ENCODE measurements at places on chromosomes 13 and 19.

- DNase-seq: no peak
Measured at GRCh38 chr13:107379407-107380155, 811.6 kb upstream of the ARGLU1 start.

DNA sequence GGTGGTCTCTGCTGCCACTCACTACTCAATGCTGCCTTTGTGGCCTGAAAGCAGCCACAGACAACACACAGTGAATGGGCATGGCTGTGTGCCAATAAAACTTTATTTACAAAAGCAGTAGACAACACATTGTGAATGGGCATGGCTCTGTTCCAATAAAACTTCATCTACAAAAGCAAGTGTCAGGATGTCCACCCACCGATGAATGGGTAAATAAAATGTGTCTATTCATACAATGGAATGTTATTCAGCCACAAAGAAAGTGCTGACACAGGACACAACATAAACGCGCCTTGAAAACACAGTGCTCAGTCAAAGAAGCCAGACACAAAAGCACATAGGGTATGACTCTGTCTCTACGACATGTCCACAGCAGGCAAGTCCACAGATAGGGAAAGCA lies 20.1 kb downstream of the ZSCAN5A start:
- no peak for DNase-seq

DNA sequence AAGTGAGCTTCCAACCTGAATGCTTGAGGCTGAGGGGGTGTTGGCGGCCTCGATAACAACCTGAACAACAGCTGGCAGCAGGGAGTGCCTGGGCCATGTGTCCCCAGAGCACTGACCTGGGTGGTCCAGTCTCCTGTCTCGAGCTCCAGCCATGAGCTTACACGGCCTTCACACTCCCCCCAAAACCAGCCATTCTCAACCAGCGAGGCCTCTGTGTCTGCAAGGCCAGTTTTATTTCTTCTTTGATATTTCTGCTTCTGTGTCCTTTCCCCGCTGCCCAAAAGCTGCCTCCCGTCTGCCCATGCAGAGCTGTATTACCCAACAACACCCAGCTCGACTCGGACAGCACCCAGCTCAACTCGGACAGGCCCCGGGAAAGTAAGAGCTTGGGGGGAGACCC lies 32.5 kb upstream of the TFDP1 start:
- no peak for DNase-seq

- DNase-seq: no peak
Measured at GRCh38 chr13:21569686-21570085, 34.3 kb downstream of the MICU2 start.

DNA sequence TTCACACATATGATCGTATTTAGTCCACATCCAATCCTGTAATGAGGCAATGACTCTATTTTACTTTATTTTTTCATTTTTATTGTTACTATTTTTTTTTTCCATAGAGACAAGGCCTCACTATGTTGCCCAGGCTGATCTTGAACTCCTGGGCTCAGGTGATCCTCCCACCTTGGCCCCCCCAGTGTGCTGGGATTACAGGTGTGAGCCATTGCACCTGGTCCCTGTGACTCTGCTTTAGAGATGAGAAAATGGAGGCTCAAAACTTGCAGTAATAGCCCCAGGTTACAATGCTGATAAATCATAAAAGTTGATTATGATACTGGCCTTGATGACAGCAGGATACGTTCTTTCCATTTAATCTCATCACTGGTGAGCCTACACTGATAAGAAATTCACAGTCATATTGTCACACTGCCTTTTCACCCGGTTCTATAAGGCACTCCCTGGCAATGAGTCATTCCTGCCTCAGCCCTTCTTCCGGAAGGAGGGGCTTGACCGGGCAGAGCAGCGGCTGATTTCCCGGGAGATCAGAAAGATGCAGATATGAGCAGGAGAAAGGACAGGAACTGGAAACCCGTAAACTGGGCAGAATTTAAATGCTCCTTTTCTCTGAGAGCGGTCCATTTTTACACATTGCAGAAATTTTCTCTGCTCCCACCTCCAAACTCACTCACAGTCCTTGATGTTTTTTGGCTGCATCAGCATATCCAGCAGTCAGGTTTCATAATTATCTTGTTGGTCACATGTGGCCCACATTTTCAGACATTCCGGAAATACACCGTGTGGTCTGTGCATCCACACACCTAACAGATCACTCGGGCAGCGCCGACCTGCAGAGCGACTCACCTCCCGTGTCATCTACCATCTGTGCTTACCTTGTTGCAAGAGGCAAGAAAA lies 616.4 kb downstream of the EFNB2 start:
- DNase-seq: no peak

- no peak for DNase-seq
Measured at GRCh38 chr13:27022571-27023311, 148.9 kb downstream of the USP12 start.

DNA sequence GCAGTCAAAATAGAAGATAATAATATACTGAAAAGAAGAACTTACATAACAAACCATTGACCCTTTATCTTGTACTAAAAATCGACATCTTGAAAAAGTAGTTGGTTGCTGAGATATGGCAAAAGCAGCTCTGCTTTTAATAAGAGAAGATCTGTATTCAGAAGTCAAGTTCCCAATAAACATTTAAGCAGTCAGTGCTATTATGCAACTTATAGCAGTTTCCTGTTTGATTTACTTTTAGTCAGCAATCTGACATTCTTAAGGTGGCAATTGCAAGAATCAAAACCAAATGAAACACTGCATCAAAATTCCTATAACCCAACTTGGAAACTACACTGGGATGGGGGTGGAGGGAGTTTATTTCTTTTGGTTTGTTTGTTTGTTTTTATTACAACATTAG lies 165.5 kb downstream of the TBC1D4 start:
- no peak for DNase-seq

DNA sequence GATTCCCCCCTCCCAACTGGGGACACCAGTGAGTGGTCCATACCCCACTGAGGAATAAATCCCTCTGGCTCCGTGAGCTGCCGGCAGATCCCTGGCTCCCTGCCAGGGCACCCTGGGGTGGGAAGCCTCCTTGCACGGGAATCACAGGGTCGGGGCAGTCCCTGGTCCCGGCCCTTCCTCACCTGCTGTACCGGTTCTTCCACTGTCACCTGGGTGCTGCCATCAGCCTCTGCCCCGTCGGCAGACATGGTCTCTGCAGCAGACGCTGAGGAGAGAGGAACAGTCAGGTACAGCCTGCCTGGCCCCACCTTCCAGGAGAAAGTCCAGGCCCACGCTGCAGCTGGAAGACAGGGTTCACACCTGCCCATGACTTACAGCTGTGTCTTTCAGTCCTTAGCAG lies 6.3 kb downstream of the PLIN3 start:
- DNase-seq: no peak

GRCh38 chr19:14411161-14411937 lies 7.8 kb downstream of the DDX39A start:
- no peak for DNase-seq

DNA sequence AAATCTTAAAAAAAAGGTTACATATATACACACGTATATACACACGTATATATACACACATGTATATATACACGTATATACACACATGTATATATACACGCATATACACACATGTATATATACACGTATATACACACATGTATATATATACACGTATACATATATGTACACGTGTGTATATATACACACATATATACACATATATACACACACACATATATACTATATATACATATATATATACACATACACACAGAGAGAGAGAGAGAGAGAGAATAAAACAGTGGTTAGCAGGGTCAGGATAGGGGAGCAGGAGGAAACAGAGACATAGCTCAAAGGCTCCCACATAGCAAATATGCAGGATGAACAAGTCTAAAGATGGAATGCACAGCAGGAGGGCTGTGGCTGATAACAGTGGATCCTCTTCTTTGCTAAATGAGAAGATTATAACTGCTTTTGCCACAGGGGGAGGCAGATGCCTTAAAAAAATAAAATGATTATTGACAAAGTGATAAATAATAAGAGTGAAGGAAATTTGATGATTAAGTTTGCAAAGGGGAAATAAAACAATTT lies 714.5 kb downstream of the UQCRFS1 start:
- DNase-seq: no peak

DNA sequence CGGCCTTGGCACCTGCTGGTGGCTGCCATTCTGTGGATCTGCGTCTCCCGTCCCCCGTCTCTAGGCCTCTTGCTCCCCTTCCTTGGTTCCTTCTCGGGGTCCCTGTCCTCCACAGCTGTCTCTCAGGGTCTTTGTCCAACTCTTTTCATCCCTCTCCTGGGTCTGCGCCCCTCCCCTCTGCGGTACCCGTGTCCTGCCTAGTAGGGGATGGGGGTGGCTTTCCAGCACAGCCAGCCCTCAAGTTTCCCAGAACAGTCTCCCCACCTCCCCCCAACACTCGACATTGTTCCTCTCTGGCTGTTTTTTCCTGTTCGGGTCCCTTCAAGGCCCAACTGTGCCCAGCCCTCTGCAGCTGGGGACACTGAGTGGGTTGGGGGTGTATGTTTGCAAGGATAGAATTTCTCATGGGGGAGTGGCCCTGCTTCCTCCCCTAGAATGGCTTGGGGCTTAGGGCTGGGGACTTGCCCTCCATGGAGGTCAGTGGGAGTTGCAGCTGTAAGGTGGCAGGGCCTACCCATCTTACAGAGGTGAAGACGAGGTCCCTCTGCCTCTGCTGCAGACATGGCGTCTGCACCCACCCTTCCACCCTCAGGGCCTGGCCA lies 762 bp upstream of the ADM5 start:
- DNase-seq: no peak

DNA sequence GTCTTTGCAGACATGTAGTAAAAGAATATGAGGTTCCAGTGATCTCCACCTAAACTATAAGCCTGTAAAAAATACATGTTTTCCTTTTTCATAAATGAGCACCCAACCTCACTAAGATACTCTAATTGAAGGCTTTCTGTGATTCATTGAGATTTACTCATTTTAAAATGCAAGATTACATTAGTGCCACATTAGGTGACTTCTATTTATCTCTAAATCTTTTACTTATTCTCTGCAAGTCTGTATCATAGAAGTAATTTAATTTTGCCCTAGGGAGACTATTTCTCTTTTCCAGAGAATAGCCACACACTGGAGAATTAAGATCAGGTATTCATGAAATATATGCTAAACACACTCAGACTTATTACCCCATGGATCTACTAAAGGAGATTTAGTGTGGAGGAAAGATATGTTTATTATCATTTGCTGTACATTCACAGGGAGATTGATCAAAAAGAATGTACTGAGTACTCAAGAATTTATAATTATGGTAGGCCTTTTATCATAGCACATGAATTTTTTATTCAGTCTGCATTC lies 290.2 kb upstream of the ATXN8OS start:
- no peak for DNase-seq
